AG04449 (cell line): ENCODE measurements at places on chromosomes 6 and 20.

GRCh38 chr6:14797875-14798593 lies 447.8 kb upstream of the JARID2 start:
- DNase-seq = no peak

DNA sequence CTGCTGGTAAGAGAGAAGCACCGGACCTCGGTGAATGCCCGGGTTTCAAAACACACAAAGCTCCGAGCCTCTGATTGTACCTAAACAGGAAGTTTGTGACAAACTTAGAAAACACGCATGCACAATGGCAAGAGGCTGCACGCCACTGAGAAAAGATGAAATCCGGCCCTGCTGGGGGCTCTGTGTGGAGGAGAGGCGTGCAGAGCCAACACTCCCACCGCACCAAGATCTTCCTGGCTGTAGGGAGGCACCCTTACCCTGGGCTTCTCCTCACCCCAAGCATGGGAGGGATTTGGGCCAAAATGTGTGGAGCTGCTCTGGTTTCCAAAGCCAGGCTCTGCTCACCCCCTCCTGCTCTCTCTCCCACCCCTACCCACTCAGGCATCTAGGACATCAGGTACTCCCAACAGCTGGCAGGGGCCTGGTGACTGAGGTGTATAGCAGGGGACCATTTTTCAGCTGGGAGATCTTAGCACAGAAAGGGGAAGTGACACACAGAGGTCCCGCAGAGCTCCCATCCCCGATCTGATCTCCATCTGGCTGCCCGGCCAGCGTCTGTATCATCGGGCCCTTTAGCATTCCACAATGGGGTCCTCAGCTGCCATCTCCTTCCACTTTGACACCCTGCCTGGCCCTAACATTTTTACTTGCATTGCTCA lies 84.2 kb downstream of the TRERF1 start:
- no peak for DNase-seq

DNA sequence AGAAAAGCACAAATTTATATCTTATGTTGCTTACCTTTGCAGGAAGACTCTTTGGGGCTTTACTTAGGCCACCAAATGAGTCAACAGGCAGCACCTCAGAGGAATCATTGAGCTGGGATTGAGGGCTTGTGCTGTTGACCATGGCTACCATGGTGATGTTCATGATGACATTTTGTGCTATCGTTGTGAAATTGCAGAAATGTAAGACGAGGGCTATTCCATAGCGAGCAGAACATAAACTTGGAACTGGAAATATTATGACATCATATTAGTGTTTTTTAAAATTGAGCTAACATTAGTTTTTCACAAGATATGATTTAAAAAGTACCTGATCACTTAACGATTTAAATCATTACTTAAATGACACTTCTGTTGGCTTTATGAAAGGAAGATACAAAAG lies 11.8 kb downstream of the SLC17A3 start:
- no peak for DNase-seq

DNA sequence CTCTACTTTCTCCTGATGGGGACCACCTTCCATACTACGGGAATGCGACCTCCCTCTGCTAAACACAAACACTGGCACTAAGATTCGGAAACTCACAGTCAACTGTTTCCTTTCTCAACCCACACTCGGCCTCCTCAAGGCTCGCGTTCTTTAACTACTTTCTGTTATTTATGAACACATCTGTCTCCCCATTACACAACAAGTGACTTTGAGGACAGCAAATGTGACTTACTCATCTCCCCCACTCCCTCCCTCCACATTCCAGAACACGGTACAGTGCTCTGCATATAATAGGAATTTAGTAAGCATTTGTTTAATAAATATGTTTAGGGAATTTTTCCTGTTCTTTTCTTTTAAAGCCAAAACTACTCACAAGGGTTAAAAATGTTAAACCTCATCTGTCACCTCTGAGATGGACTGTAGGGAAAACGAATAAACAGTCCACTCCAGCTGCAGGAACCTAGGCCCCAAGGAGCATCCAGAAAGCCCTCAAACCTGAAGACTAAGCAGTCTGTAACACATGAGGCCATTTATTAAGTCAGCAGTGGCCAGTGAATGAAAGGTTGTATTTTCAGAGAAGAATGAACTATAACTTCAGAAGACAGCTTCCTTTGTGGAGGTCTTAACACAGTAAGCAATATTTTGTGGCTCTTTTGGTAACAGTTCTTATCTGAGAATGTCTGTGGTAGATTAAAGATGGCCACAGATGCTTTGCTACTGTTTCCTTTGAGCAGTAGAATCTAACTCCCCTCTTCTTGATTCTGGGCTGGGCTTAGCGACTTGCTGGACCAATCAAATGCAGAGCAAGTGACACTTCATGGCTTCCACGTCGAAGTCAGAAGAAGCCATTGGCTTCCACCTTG lies 209.6 kb upstream of the DTNBP1 start:
- DNase-seq = no peak

GRCh38 chr6:499617-500016 lies 108.1 kb downstream of the IRF4 start:
- no peak for DNase-seq

- no peak for DNase-seq
These were observed 108.1 kb downstream of the CEBPB start for GRCh38 chr20:50298554-50299324.

GRCh38 chr6:35213824-35214756 lies at the start of gene SCUBE3:
Gene SCUBE3, plus strand, starts transcription at chr6:35213956. Its CDS starts 463 bp downstream, at chr6:35214419.
- DNase-seq = no peak

DNA sequence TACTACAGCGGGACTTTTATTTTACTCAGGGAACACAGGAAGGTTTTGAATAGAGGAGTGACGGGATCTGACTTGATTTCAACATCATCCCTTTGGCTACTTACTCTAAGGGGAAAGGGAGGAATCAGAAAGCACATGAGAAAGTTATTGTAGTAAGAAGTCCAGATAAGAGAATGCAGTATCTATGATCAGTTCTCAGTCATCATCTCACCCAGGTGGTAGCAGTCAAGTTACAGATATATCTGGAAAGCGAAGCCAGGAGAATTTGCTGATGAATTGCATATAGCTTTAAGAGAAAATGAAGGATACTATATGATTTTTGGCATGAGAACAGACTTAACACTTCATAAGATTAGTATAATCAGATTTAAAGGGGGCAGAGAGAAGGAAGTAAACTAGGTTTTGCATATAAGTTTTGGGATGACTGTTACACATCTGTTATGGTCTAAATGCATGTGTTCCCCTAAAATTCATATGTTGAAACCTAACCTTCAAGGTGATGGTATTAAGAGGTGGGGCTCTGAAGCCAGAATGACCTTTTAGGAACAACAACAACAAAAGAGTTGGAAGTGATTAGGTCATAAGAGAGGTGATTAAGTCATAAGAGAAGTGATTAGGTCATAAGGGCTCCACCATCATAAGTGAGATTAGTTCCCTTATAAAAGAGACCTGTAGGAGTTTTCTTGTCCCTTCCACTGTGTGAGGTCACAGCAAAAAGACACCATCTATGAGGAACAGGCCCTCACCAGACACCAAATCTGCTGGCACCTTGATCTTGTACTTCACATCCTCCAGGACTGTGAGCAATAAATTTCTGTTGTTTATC lies 6.7 kb downstream of the RAD21L1 start:
- no peak for DNase-seq

GRCh38 chr6:41684311-41685180 lies 46.3 kb downstream of the MDFI start:
- no peak for DNase-seq

- peak; percentile 36 for DNase-seq
These were observed 32.5 kb downstream of the PNPLA1 start for GRCh38 chr6:36302227-36302976.

- DNase-seq = no peak
These were observed 101.2 kb upstream of the ARMC2 start for GRCh38 chr6:108746836-108747575.

DNA sequence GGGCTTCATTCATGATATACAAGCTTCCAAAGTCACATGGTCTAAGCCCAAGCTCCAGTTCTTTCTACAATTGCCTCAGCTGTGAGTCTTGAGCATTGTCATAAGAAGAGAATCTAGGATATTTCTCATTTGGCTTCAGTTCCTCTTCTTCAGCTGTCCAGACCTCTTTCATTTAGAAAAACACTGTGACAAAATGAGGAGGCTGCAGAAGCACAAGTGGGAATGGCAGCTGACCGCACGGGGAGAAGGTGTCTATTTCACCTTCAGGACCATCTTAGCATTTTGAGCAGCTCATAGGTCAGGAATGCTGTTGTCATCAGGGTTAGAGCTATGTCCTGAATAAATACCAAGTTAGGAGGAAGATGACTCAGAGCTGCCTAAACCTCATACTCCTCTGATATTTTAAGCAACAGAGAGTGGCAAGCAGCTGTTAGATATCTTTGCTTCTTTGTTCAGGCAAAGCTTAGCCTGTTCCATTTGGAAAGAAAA lies 390.1 kb upstream of the CITED2 start:
- DNase-seq = peak; percentile 94

- DNase-seq = no peak
These were observed 60.2 kb upstream of the GATA5 start for GRCh38 chr20:62535964-62536363.

DNA sequence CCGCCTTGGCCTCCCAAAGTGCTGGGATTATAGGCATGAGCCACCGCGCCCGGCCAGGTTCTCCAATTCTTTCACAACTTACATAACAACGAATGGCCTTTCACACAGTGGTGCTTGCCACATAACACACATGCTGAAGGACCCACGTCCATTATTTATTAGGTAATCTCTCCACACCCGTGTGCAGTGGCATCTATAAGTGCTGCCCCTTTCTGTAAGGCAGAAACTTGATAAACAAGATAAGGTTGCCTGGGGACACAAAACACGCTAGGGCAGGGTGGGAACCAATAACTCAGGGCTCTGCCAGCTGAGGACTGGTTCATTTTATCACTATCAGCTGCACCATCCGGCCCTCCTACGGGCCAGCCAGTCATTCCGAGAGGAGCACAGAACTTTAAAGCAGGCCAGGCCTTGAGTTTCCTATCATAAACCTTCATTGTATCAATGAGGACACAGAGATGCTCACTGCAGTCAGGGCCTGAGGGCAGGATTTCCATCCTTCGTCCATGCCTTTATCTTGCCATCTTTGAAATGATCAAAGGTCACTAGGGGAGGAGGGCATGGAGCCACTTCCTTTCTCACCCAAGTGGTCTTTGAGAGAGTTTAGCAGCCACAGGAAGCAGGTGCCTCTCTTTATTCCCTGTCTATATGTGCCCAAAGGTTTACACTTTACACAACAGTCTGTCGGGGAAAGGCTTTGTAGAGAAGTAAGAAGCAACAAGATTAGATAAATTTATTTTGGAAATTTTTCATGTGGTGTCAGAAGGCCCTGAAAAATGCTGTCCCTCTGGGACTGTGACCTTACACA lies 37.6 kb downstream of the GPLD1 start:
- DNase-seq = no peak

DNA sequence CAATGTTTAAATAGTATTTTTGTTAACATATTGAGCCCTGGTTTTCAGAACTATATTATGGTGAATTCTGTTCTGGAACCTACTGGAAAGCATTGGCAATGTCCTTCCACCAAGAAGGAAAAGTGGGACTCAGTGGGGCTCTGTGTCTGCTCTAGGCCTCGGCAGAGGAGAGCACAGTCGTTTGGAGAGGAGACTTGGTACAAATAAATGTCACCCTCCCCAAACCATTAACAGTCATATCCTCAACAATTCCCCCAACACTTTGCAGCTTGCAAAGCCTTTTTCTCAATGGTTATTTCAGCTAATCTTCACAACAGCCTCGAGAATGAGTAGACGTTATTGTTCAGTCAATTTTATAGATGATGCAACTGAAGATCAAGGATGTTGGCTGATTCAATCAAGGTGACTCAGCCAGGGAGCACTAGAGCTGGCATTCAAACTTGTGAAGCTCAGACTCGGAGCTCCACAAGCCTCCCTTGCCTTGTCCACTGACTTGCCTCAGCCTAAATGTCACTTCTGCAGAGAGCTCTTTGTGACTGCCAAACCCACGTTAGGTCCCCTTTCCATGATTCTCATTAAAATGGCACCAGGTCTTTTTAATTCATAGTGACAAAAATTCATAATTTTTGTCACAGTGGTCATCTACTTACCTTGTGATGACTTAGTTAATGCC lies 60.6 kb downstream of the TOX2 start:
- peak; percentile 53 for DNase-seq

DNA sequence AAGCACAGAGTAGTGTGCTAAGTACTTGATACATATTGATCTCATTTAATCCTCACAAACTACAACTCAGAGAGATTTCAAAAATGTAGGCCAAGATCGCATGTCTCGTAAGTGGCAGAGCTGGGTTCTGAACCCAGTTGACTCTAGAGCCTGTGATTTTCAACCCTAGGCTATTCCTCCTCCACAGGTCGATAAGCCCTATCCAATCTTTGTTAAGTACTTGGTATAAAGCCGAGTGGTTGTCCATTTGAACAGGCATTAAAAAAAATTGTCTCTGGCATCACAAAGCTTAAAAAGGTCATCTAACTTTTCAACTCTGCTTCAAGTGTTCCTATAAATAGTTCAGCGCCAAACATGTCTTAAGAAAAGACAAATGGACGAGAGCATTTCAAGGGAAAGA lies 37.4 kb downstream of the LYRM4 start:
- DNase-seq = no peak

DNA sequence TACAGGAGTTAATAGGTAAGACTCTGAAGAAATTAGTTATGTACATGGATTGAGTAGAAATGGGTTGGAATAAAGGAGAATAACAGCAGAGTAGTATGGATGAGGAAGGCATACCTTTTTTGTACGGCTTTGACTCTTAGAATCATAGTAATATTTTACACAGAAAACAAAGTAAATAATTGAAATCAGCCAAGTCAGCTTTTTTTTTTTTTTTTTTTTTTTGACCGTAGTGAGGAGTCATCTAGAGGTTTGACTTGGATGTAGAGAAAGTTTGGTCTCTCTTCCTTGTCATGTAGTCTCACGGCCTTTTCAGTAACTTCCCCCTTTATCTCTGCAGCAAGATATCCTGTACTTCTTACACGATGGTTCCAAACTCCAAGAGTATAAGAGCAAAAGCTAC lies 158.9 kb downstream of the FLRT3 start:
- DNase-seq = no peak

- no peak for DNase-seq
These were observed 85.7 kb downstream of the DST start for GRCh38 chr6:56556751-56557540.

- no peak for DNase-seq
These were observed 677 bp upstream of the ZBTB24 start for GRCh38 chr6:109483735-109484057.

GRCh38 chr20:32896521-32897280 lies 38.0 kb downstream of the EFCAB8 start:
- DNase-seq = no peak
